ENCODE measurements at places on chromosomes 7 and 10.

GRCh38 chr10:35089611-35090161 lies 455 bp downstream of the CUL2 start:
- no peak for DNase-seq

DNA sequence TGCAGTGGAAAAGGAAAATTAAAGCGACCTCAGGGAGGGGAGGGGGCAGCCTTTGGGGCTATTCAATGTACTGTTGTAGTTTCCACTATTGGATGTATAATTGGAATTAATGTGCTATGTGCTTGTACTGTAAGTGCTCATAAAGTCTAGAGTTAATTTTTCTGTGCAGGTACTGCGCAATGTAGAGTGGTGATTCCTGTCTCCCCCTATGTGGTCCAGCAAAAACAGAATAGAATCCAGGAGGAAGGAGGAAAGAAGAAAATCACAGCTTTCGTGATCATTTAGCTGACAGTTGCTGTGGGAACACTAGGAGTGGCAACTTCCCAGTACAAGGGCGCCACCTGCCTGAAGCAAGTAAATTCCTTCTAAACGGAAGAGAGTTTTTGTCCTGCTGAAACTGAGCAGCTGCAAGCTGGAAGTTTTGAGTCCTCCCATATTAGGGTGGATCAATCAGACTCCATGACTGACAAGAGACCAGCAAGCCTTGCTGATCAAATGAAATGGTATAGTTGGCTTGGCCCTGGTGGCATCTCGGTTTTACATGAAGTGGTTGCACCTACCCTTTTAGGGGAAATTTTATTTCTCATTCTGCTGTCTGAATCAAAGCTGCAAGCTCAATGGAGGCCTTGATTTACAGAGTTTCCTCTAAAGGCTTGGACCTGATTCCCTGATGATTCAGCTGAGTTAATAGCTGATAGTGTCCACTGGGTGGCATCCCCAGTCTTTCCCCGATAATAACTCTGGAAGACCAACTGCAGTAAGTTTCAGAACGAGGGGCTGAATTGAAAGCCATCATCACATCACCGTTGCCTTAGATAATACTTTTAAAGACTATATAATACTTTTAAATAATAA lies 299.8 kb downstream of the HGF start:
- DNase-seq = peak; percentile 73

DNA sequence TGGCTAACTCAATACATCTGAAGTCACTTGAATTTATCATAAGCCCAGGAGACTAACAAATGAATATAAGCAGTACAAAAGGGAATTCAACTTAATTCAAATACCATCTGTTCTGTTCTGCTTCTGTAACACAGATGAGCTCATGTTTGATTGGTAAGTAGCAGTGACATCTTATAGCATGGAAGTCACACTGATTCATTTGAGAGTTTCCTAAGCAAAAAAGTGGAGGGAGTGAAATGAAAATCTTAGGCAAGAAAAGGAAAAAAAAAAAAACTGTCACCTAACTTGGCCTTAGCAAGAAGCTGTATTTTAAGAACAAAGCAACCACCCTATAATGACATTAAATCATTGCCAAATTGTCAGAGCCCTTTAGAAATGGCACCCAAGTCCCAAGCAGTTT lies 49.5 kb downstream of the SMURF1 start:
- DNase-seq = no peak

DNA sequence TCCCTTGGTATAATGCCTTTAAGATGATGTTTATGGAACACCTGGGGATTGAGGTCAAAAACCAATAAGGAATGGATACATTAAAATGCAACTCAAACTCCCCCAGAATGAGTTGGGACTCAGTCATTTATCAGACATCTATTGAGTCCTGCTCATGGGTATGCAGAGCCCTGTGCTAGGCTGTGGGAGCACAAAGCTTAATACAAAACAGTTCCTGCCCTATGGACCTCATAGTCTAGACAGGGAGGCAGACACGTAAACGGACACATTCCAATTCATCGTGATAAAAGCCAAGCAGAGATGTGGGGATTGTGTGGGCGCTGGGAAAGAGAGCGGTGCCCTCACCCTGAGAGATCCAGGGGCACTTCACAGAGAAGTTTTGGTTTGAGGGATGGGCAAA lies 181.7 kb downstream of the PTEN start:
- no peak for DNase-seq

- no peak for DNase-seq
These were observed 132.7 kb downstream of the CNTNAP2 start for GRCh38 chr7:146249272-146249671.

DNA sequence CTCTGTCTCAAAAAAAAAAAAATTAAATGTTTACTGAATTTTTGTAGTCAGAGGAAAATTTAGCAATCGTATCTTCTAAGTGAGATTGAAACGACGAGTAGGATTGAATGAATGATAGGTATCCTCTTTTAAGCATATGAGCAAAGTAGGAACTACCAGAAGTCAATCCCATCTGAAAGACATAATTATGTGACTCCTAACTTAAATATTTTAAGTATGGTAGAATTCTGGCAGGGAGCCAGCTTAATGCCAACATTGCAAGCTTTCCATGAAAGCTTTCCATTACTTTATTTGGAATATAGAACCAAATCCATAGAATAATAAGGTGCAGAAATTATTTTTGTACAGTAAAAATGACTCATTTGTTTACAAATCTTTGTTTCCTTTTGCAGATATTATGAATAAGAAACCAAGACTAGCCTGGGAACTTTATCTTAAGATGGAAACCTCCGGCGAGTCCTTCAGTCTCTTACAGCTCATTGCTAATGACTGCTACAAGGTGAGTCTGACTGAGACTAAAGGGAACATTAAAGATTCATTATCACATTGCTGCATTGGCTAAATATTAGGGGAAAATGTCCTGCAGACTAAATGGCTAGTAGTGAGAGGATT lies 50.2 kb upstream of the UBN2 start:
- DNase-seq = no peak

GRCh38 chr7:24395512-24395911 lies 111.5 kb downstream of the NPY start:
- DNase-seq = no peak

DNA sequence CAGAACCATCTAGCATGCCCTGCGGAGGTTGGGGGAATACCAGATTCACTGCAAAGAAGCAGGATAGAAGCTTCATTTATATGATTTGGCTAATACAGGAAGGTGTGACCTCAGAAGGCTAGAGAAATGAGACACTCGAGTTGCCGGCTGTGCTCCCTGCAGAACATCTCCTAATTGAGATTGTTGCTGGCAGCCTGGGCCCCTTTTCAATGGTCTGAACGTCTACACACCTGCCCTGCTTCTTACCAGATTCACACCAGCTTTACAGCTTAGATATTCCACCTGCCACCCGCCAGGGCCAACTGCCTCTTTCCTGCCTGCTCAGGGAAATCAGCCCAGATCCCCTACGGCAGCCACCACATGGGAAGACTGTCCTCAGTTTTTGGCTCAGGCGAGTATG lies 475.3 kb upstream of the AUTS2 start:
- DNase-seq = no peak

DNA sequence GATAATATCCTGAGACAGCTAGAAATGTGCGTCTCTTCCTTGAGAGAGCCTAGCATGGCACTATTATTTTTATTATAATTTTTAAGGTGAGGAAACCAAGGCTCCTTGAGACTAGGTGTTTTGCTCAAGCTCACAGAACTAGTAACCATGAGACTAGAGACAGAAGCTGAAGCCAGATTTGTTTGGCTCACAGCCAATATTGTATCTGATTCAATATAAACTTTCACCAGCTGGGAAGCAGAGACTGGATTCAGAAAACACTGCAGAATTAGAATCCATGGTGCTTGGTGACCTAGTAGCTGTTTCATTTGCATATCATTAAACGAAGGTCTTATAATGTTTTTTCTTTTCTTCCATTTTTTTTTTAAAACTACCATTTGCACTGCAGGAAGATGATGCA lies 64.4 kb downstream of the DNAJB9 start:
- no peak for DNase-seq

GRCh38 chr7:8185926-8186683 lies 75.9 kb downstream of the ICA1 start:
- DNase-seq = no peak

DNA sequence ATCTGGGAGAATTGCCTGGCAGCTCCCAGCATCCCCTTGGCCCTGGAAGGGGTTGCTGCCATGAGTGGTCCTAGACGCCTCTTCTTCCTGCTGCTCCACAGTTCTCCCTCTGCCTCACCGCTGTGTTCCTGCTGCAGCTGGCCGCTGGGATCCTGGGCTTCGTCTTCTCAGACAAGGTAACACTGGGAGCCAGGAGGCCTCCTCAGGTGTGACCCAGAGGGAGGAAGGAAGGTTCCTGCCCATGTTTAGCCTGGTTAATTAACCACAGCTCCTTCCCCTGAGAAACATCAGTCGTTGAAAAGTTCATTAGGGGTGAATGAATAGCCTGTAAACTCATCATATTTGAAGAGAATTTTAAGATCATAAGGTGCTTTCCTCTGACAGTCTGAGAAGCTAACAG lies 18.2 kb downstream of the TSPAN33 start:
- no peak for DNase-seq

DNA sequence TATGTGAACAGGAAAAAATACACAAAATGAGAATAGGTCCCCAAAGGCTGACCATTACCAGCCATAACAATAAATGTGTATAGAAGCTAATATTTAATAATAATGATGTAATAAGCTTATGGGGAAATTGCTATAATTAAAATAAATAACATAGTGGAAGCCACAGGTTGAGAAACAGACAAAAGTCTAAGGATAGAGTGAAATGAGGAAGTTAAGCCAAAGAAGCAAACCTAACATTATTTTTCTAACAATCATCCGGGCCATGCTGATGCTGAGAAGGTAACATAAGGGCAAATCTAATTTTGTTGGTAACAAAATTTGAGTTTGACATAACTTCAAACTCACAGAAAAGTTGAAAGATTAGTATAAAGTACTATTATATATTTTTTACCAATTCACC lies 115.9 kb downstream of the MICU1 start:
- DNase-seq = no peak

DNA sequence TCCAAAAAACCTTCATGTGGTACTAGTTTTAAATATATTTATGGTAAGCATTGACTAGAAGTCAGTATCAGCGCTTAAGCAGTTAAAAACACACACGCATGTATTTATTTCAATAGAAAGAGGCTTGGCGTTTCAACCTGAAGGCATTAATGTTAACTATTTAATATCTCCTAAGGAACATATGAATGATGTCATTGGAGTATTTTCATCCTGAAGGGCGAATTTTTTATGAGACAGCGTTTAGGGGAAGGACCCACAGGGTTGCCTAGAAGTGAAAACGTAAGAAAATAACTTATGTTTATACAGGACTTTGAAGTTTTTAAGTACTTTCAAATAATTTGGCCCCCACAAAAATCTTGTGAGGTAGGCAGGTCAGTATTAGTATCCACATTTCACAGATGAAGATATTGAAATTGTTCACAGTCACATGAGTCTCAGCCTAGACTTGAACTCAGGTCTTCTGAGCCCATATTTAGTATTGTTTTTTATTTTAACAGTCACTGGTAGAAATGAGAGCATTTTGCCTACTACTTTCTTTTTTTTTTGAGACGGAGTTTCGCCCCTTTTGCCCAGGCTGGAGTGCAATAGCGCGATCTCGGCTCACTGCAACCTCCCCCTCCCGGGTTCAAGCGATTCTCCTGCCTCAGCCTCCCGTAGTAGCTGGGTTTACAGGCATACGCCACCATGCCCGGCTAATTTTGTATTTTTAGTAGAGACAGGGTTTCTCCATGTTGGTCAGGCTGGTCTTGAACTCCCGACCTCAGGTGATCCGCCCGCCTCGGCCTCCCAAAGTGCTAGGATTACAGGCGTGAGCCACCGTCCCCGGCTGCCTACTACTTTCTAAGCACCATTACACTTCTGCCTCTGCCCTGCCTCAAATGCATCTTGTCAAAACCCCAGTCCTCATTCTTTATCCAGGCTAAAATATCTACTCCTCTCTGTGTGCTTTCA lies 1.8 kb downstream of the SLK start:
- DNase-seq = no peak

- DNase-seq = no peak
These were observed 234.8 kb downstream of the TRIL start for GRCh38 chr7:28723336-28723735.

DNA sequence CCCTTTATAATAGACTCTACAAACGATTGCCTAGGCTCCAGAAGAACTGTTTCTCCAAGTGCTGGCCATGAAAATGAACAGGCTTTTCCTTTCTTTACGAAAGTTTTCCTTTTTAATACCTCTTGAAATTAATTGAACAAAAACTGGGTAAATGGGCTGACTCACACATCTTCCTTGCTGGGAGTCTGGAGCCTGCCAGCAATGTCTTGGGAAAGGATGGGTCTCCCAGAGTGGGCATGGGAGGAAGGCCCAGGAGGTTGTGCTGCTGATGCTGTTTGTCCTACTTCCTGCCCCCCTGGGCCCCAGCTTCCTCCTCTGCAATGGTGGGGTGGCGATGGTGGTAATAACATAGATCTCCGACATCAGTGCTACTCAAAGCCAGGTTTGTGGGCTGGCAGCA lies 174.1 kb downstream of the RPS24 start:
- DNase-seq = no peak

DNA sequence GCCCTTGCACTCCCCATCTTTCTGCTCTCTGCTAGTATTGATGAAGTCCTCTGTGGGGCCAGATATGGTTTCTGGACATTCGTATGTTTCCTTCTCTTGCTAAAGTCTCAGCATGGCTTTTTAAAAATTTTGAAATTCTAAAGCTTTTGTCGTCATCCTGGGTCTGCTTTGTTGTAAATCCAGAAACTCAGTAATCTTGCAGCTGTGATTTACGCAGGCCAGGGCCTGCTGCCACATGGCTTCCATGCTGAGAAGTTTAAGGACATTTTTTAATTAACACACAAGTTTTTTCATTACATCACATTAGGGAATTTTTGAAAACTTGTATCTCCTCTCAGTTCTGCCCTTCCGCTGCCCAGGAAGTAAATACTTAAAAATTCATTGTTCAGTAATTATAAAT lies 686.1 kb upstream of the IGFBP3 start:
- DNase-seq = no peak

DNA sequence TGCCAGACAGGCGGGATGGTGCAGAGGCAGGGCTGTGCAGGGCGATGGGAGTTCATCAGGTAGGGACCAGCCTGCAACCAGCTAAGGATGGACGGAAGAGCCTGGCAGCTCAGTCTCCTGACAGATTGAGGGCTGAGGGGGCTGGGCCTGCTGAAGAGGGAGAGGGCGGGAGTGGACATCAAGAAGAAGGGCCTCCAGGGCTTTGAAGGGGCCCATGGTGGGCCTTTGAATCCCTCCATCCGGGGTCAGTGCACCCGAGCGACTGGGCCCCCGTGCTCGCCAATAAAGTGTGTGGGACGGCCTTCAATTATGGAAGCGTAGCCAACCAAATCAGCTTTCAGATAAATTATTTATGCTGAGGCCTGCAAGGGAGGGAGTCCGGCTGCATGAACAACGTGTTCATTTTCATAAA lies 431.2 kb downstream of the RPS24 start:
- no peak for DNase-seq

DNA sequence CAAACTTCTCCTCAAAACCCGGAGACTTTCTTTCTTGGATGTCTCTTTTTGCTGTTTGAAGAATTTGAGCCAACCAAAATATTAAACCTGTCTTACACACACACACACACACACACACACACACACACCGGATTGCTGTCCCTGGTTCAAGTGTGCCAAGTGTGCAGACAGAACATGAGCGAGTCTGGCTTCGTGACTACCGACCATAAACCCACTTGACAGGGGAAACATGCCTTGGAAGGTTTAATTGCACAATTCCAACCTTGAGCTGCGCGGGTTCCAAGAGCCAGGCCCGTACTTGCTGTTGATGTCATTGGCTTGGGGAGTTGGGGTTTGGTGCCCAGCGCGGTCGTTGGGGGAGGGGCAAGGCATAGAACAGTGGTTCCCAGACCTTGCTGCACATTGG lies 1.7 kb downstream of the EGFR start:
- DNase-seq = no peak

- DNase-seq = no peak
These were observed 32.8 kb downstream of the RHOBTB1 start for GRCh38 chr10:60911216-60911615.

All from HCT116 (cell line).